ENCODE measurements at places on chromosomes 1 and 21.
A peak's percentile ranks its signal among the peaks of the same experiment; 100 is the strongest.

DNA sequence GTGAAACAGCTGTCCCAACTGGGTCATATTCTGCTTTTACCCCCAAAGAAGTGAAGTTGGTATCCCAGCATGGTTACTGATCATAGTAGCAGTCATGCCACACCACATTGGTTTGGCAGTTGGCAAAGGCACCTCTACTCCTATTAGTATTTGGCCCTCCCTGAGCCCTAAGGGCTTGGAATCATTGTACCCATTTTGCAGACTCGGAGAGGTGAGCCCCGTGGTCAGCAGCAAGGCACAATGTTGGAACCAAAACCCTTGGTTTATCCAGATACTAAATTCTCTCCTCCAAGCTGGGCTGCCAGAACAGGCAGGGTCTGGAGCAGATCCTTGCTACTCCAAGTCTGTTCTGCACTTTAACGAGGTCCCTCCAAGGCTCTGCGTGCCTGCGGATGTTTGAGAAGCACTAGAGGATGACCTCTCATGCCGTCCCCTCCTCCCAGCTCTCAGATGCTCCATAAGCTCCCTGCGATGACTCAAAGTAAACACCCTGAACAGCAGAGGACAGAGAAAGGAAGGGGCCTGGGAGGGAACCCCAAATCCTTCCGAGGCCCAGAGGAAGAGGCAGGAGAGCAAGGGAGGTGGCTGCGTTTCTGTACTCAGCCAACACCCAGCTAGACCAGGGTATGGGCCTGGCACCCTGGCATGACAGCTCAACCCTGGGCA is 89.3 kb downstream of the PAX7 start:
- no peak for DNase-seq
- H3K36me3 ChIP-seq, result no peaks in the 10 kb centered on the region
- no peak overlapping the region for H3K4me3 ChIP-seq

DNA sequence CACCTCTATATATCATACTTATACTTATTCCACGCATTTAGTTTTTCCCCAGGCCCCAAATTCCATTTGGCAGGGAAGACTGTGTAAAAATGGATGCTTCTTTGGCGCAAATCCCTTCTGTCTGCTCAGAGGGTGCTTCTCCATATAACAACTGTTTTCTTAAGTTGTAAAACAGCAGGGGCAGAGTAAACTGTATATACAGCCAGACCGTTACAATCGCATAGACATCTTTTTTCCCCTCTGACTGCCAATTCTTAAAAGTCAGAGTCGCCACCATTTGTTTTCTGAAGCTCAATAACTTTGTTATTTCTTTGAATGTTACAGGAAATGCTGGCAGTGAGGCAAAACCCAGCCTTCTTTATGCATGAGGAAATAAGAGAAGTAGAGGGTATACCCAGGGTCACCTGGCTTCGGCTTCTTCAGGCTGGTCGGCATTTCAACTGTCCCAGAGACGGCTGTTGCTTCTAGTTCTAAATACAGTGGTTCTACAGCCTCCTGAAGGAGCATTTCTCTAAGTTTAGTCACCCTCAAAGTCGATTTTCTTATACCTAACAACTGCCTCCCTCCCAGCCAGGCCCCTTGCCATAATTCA is 188.4 kb downstream of the CLIC6 start:
- no peak overlapping the region for H3K4me3 ChIP-seq
- peaks cover 97% of the 10 kb centered on the region for H3K36me3 ChIP-seq
- H3K4me1 ChIP-seq, result peaks cover 32% of the 10 kb centered on the region
- no peaks in the 10 kb centered on the region for H3K27me3 ChIP-seq
- peak overlapping the region; percentile 40 for H3K27ac ChIP-seq

DNA sequence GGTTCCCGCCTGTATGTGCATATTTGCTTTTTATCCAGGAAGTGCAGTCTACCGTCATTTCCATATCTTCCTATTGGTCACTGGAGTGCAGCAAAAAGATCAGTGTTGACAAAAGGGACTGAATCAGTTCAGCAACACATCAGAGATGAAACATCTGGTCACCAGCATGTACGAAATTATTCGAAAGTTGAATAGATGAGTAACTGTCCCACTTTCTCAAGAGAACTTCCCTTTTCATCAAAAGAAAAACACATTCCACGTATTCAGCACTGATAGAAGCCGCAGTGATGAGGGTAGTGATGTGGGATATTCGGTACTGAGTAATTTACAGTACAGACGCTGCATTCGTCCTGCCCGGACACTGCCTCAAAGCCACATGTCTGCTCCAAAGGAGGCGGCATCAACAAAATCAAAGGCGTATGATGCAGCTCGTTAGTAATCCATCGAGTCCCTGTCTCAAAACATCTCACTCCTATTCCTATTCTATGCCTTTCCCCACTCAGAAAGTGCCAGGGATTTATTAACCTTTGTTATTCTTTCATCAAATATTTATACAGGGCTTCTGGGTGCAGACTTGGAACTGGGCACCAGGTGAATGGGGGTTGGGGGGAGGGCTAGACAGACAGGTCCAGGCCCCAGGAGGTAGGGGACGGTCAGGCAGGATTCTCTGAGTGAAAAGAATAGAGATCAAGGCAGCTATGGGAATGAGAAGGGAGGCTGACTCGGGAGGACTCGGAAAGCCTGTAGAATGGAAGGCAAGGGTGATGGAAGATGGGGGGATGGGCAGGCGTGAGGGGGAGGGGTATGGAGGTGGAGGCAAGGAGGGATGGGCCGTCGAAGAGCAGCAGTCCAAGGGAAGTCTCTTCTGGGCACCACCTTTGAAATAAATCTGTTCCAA is 79.5 kb upstream of the SLC45A1 start:
- no peaks in the 10 kb centered on the region for H3K36me3 ChIP-seq
- H3K4me1 ChIP-seq, result peaks cover 6% of the 10 kb centered on the region
- no peak for DNase-seq
- no peak overlapping the region for H3K4me3 ChIP-seq
- no peaks in the 10 kb centered on the region for H3K27me3 ChIP-seq

DNA sequence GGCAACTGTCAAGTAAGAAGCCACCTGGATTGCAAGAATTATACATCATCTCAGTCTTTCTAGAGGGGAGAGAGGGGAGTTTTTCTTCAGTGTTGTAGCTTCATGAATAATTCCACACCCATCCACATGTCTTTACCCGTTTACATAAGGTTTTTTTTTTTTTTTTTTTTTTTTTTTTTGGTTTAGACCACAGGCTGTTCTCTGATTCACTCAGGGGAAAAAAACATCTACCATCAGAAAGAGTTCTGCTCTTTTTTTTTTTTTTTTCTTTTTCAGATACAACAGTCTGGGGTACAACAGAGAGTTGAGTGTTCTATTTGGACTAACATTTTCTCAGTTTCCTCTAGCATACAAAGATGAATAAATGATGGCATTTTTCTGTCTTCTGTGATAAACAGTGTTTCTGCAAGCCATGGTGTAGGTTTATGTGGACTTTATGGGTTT is 4.9 kb upstream of the KIF14 start:
- DNase-seq, result no peak
- H3K36me3 ChIP-seq, result no peaks in the 10 kb centered on the region
- H3K27ac ChIP-seq, result peak overlapping the region; percentile 39
- no peak overlapping the region for H3K4me3 ChIP-seq

- no peaks in the 10 kb centered on the region for H3K4me1 ChIP-seq
- H3K27me3 ChIP-seq, result no peaks in the 10 kb centered on the region
- H3K27ac ChIP-seq, result no peak overlapping the region
- no peaks in the 10 kb centered on the region for H3K36me3 ChIP-seq
- H3K4me3 ChIP-seq, result no peak overlapping the region
These were observed 62.1 kb downstream of the PLPPR4 start for GRCh38 chr1:99326215-99326949.

DNA sequence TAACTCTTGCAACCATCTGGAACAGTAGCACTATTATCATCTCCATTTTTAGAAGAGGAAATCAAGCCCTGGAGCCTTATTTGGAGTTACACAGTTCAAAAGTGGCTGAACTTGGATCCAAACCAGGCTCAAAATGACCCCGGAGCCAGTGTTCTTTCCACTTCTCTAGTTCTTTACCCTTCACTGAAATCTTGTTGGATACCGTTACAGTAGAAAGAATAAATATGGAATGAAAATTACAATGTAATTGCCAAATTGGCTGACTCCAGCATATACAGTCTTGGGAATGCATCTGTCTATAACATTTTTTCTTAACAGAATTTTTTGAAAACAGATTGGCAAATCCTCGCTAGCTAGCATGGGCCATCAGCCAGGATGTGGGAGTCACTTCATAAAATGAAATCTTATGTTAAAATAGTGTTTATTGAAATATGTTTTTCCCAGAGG is 261.4 kb downstream of the CTH start:
- H3K36me3 ChIP-seq, result no peaks in the 10 kb centered on the region
- peaks cover 10% of the 10 kb centered on the region for H3K27me3 ChIP-seq
- H3K4me1 ChIP-seq, result peaks cover 4% of the 10 kb centered on the region
- H3K27ac ChIP-seq, result no peak overlapping the region
- H3K4me3 ChIP-seq, result no peak overlapping the region
- no peak for DNase-seq

DNA sequence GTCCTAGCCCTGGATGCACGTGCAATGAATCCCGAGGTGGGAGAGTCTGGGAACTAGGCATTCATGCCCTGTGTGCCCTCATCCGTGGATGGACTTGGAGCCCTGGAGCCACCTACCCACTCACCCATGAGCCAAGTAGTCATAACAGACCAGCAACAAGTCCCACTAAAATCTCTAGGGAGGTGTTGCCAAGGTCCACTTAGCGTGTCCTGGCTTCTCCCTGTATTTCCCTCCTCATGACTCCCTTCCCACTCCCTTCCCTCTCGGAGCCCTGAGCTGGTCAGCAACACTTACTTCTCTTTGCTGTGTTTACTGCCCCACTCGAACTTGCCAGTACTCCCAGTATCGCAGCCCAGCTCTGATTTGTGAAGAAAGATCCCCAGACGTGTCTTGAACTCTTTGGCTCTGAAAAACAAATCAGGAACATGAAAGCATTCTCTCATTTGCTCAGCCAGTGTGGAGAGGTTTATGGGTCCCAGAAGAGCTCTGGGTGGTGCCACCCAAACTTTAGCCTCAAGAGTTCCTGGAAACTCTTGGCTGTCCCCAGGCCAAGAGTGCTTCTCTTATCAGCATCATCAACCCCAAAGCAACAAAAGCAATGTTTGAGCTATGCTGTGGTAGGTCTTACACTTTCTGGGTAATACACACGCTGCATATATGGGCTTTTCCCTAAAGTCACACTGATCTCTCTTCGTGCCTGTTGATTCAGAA is 1.1 kb downstream of the RGS16 start:
- peak; percentile 34 for DNase-seq
- H3K4me1 ChIP-seq, result peaks cover 32% of the 10 kb centered on the region
- H3K36me3 ChIP-seq, result peaks cover 6% of the 10 kb centered on the region
- peaks cover 1% of the 10 kb centered on the region for H3K27me3 ChIP-seq
- no peak overlapping the region for H3K4me3 ChIP-seq
- H3K27ac ChIP-seq, result peak overlapping the region; percentile 89

- peak overlapping the region; percentile 6 for H3K27ac ChIP-seq
- peaks cover 3% of the 10 kb centered on the region for H3K36me3 ChIP-seq
- no peak overlapping the region for H3K4me3 ChIP-seq
- DNase-seq, result no peak
- peaks cover 25% of the 10 kb centered on the region for H3K4me1 ChIP-seq
These were observed 426.7 kb upstream of the RUNX1 start for GRCh38 chr21:35475762-35476161.

GRCh38 chr1:161096015-161096414 is 2.1 kb upstream of the KLHDC9 start:
- no peak overlapping the region for H3K27ac ChIP-seq
- H3K27me3 ChIP-seq, result no peaks in the 10 kb centered on the region
- DNase-seq, result no peak
- H3K4me1 ChIP-seq, result peaks cover 53% of the 10 kb centered on the region
- peaks cover 21% of the 10 kb centered on the region for H3K36me3 ChIP-seq

DNA sequence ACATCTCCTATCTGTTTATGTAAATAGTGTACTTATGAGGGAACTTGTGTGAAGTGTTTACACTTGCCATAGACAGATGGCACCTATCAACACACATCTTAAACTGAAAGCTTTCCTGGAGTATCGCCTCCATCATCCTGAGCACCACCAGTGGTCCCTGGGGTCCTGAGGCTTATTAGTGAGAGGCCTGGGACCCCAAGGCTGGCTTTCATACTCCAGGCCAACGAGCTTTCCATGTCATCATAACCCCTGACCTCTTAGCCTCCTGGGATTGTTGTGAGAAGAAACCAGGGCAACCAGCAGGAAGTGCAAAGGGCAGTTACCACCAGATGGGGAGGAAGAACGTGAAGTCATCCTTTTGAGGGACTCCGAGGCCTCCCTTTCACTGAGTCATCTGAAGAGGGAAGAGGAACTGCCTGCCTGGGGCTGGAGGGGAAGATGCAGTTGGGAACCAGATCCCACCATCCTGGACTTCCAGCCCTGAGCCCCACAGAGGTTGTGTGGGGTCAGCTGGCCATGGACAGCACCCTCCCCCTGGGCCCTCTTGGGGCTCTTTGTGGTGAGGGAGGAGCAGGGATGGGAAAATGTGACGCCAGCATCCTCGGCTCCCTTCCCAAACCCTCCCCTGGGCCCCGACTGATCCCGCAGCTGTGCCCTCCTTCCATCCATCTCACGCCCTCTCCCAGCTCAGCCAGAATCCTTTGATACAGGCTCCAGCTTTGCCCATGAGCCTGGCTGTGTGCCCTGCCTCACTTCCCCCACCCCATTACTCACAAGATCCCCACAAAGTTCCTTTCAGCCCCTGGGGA is 5.8 kb downstream of the INKA2 start:
- H3K36me3 ChIP-seq, result no peaks in the 10 kb centered on the region
- H3K27ac ChIP-seq, result peak overlapping the region; percentile 38
- no peak for DNase-seq
- H3K4me3 ChIP-seq, result no peak overlapping the region
- peaks cover 15% of the 10 kb centered on the region for H3K4me1 ChIP-seq

DNA sequence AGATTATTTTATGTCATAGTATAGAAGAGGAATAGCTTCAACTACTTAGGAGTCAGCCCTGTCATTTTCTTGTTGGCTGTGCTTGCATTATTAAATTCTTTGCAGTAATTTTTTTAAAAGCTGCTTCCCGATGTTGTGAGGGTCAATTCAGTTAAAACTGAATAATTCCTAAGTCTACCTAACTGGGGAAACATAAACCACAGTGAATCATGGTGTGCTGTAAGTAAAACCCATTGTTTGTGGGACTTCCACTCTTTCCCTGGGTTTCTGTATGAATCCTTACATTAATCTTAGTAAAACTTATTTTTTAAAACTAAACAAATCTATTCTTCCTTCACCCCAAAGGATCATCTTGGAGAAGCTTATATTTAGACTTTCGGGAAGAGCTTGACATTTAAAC is 4.4 kb downstream of the SUCO start:
- H3K4me3 ChIP-seq, result no peak overlapping the region
- DNase-seq, result no peak
- peaks cover 43% of the 10 kb centered on the region for H3K4me1 ChIP-seq
- no peaks in the 10 kb centered on the region for H3K27me3 ChIP-seq
- H3K36me3 ChIP-seq, result peaks cover 14% of the 10 kb centered on the region

- H3K36me3 ChIP-seq, result no peaks in the 10 kb centered on the region
- peaks cover 3% of the 10 kb centered on the region for H3K27me3 ChIP-seq
- H3K4me1 ChIP-seq, result no peaks in the 10 kb centered on the region
- no peak overlapping the region for H3K27ac ChIP-seq
- DNase-seq, result no peak
- H3K4me3 ChIP-seq, result no peak overlapping the region
These were observed 54.2 kb downstream of the ITSN1 start for GRCh38 chr21:33696465-33696864.

GRCh38 chr21:34933609-34934335 is 115.3 kb downstream of the RUNX1 start:
- DNase-seq, result peak; percentile 37
- peaks cover 83% of the 10 kb centered on the region for H3K4me1 ChIP-seq
- H3K36me3 ChIP-seq, result peaks cover 25% of the 10 kb centered on the region
- H3K27ac ChIP-seq, result peak overlapping the region; percentile 91
